ENCODE measurements at places on chromosomes 4 and X. TPM values are rescaled to one million over a fixed set of nuclear protein-coding genes. Genes with fewer than 3 reads are reported as not detected.
A peak's percentile ranks its signal among the peaks of the same experiment; 100 is the strongest.

The INTS6L gene
- 9.4 TPM for total RNA-seq

The KCND1 gene
- 0.99 TPM for total RNA-seq

The CETN2 gene
- total RNA-seq: 20.3 TPM

The MTCP1 gene
- 51.5 TPM for total RNA-seq

The BTC gene
- total RNA-seq: 0.29 TPM

The SRPX gene
- total RNA-seq: 101 TPM

GRCh38 chr4:68360231-68360968 is 10.5 kb upstream of the YTHDC1 start:
- no peak for DNase-seq

DNA sequence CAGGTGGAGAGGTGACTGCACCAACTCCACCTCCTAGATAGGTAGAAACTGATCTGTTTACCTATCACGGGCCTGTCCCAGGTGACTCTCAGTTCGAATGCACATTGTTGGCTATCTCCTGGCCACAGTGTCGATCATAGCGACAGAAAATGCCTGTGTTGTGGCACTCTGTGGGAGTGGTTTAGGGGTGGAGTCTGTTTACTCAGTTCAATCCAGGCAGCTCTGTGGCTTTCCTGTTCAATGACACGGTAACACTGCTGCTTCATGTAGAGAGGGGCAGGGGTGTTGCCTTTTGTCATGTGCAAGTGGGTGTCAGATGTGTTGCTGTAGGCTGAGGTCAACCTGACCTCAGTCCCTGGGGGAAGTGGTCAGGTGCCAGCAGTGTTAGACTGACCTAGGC is 1602.4 kb downstream of the TECRL start:
- no peak for DNase-seq

The NAA11 gene
- not detected for total RNA-seq

- DNase-seq: no peak
These were observed 286.5 kb downstream of the GLUD2 start for GRCh38 chrX:121333942-121334341.

GRCh38 chr4:128543696-128544095 is 256.1 kb upstream of the PGRMC2 start:
- no peak for DNase-seq

GRCh38 chr4:87974856-87975462 is 555 bp upstream of the SPP1 start:
- DNase-seq: no peak

DNA sequence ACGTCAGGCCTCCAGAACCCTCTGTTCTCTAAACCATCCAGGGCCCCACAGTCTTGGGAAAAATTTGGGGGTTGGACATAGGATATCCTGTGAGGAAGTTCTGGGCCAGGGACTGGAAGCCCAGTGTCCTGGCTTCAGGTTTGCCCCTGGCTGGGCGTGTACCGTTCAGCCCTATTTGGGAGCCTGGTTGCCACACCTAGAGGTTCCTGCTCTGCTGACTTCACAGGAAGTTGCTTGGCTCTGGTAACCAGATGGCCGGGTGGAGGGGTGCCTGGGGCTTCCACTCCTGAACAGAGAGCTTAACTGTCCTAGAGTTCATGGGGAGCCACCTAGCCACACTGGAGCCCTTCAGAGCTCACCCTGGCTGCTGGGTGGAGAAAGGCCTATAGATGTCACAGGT is 1.1 kb downstream of the TAFAZZIN start:
- DNase-seq: peak; percentile 60

The PWWP3B gene
- total RNA-seq: 4.4 TPM

DNA sequence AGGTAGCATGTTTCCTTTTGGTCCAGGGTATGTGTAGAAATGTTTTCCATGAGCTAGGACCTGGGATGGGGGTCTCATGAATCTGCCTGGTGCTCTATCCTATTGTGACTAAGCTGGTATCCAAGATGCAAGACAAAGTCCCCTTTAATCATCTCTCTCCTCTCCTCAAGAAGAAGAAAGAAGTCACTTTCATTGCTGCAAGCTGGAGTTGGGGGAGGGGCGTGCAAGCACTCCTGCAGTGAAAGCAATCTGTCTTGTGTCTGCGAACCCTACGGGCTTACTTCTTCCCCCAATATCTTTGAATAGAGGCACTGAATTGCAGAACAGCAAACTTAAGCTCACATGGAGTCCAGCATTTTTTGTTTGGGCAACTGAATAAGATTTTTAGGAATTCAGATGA is 27.2 kb upstream of the GRPR start:
- DNase-seq: no peak

The ITIH6 gene
- not detected for total RNA-seq

DNA sequence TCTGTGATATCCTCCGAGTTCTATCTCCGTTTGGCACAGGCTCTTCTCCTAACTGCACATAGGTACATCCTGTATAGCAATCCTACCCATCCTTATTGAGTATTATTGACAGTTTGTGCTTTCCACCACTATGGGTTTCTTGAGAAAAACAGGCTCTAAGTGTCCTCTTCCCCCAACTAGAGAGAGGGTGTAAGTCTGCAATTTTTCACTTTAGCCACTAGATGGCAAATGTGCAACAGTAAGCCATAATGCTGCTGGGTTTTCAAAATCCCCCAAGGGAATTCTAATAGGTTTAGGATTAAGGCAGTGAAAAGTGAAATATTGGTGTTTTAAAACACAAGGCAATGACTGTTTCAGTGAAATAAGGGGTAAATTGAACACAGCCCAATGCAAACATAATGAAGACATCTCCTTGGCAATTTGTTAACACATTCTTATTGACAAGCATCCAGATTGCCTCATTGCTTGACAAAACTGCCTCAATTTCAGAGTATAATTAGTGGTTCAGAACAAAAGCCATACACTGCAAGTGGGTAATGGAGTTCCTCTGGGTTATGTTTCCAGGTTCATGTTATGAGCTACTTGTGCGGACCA is 239.0 kb upstream of the HTR2C start:
- no peak for DNase-seq

DNA sequence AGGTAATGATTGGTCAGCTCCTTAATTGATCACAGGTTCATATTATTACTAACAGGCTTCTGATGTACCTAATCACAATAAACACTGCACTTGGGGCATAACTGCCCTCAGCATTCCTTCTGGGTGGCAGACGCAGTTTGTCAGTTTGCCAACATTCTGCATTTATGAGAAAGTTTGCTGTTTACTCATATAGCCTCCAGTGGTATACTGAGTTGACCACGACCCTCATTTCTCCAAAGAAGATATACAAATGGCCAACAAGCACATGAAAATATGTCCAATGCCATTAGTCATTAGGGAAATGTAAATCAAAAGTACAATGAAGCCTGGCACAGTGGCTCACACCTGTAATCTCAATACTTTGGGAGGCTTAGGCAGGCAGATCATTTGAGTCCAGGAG is 26.3 kb downstream of the EFHC2 start:
- DNase-seq: no peak

GRCh38 chrX:136582624-136583023 is 50.6 kb downstream of the VGLL1 start:
- DNase-seq: no peak

GRCh38 chrX:96483647-96484160 is 200.9 kb upstream of the DIAPH2 start:
- no peak for DNase-seq

DNA sequence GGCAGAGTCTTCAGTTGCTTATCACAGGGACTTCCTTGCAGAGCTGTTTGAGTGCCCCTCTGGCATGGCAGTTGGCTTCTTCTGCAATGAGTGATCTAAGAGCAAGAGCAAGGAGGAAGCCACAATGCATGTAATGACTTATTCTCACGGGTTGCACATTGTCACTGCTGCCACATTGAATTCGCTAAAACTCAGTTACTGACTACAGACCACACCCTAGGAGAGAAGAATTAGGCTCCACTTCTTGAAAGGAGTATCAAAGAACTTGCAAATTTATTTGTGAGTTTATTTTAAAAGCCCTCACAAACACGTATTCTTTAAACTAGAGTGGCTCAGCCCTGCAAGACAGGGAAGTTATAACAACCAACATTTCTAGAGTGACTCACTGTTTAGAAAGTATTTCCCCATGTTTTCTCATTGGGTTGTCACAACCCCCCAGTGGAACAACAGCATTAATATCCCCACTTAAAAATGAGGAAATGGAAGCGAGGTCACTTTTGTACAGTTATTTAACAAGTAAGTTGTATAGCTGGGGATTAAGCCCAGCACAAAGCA is 32.4 kb upstream of the RBPJ start:
- DNase-seq: no peak

DNA sequence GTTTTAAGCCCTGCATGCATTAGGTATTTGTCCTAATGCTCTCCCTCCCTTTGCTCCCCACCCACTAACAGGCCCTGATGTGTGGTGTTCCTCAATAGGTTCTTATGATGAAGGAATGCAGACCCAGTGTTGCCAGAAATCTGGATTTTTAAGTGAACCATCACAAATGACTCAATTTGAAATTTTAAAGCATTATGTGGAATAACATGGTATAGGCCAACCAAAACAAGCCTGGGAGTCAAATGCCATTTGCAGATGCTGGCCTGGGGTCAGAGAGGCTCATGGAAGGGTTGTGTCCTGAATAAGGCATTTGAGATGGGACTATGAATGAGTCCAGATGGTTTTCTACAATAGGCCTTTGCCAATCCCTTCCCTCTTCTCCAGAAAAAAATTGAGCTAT is 179.6 kb downstream of the SHROOM3 start:
- no peak for DNase-seq

The MAGIX gene
- 7.9 TPM for total RNA-seq

DNA sequence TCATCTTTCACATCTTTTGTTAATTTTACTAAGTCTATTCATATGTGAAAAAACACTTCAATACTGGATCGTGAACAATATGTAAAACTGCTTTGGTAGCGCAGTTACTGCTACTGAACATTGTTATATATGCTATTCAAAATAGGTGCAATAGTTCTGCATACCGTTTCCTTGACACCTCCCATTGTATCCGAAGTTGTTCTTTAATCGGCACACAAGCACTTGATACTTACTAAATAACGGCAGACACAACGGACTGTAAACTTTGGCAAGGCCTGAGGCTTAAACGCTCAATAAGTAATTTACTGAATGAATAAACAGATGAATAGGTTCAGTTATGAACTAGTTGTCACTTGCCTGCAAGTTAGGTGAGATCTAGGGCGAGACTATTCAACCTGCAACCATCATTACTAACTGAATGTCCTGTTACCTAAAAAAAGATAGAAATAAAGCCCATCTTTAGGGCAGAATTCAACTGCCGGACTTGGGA is 620 bp downstream of the ANAPC10 start:
- no peak for DNase-seq

GRCh38 chr4:142242156-142242555 is 603.9 kb downstream of the INPP4B start:
- no peak for DNase-seq

The GJB1 gene
- not detected for total RNA-seq

GRCh38 chrX:112513154-112513553 is 166.6 kb downstream of the LHFPL1 start:
- DNase-seq: no peak

The GPR34 gene
- total RNA-seq: 22.0 TPM

The ARFIP1 gene
- total RNA-seq: 19.0 TPM

DNA sequence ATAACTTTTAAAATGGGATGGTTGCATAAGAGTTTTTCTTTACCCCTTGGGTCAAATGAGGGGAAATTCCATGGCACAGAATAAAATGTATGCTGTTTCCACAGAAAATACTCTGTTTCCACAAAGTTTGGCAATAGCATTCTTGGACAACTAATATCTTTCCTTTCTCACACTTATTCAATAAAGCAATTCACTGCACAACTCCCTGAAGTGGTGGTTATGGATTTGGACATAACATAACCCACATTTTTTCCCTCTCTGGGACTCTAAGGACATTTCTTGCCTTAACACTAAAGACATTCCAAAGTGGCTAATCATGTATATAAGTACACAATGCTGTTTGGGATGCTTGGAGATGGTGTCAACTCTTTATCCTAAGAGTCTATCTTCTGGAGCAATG is 51.7 kb upstream of the GPM6B start:
- no peak for DNase-seq

GRCh38 chr4:27129871-27130366 is 269.3 kb downstream of the STIM2 start:
- no peak for DNase-seq

The RNF150 gene
- total RNA-seq: 38.4 TPM

DNA sequence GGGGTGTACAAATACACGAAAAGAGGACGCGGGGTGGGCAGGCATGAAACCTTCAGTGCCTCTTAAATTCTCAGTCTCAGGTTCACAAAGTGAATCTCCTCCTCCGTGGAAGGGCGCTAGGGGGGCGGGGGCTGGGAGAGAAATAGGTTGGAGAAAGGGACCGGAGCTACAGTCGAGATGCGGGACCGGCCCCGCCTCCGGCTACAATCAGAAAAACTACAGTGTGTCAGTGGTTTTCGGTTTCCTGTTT is 3.4 kb downstream of the MAML3 start:
- DNase-seq: no peak

The RHOXF2 gene
- not detected for total RNA-seq

DNA sequence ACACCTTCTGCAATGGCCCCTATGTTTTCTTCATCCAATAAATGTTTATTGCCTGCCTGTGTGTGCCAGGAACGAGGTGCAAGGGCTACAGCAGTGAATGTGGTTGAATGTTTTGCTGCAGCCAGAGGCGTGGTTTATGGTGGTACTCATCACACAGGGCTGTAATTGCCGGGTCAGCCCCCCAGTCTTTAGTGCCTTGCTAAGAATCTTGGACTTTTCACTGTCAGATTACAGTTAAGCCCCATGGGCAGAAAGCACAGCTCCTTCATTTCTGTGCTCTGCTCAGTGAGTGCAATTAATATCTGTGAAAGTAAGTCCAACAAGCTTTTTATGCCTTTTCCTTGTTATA is 67.8 kb downstream of the TAPT1 start:
- no peak for DNase-seq

- no peak for DNase-seq
These were observed 14.8 kb upstream of the CXCL5 start for GRCh38 chr4:74013264-74013663.

The PASD1 gene
- total RNA-seq: not detected

- DNase-seq: no peak
These were observed 8.5 kb upstream of the BMP3 start for GRCh38 chr4:81021981-81022380.

DNA sequence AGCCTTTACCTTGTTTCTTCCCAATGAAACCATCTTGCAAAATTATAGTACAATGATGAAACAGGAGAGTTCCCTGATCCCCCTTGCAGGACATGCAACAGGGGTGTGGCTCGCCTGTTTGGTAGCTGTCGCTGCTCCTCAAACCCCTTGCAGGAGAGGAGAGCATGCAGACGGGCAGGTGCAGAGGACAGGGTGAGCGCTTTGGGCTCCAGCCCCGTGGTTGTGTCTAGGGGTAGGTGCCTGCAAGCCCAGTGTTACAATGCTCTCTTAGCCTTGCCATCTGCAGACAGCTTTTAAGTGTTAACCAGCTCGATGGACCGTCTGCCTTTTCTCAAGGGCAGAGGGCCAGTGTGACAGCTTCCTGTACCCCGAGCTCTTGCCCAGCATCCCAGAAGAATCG is 102.0 kb downstream of the TAB3 start:
- no peak for DNase-seq

GRCh38 chrX:26925088-26925487 is 538.1 kb downstream of the PPP4R3C start:
- no peak for DNase-seq

GRCh38 chrX:153874366-153875125 is 11.4 kb downstream of the L1CAM start:
- DNase-seq: no peak

- no peak for DNase-seq
These were observed 1.1 kb downstream of the MSL3 start for GRCh38 chrX:11759172-11759460.

GRCh38 chrX:154002215-154002719 is 17.4 kb downstream of the IRAK1 start:
- DNase-seq: no peak

The GLUD2 gene
- 1.9 TPM for total RNA-seq

GRCh38 chr4:123832173-123833026 is 435.8 kb downstream of the SPRY1 start:
- peak; percentile 70 for DNase-seq

Measured in left cardiac atrium (tissue), 4 donors.